ENCODE measurements at places on chromosomes 11 and 22.

GRCh38 chr22:47452184-47452583 lies 689.7 kb downstream of the TBC1D22A start:
- no peak for DNase-seq

DNA sequence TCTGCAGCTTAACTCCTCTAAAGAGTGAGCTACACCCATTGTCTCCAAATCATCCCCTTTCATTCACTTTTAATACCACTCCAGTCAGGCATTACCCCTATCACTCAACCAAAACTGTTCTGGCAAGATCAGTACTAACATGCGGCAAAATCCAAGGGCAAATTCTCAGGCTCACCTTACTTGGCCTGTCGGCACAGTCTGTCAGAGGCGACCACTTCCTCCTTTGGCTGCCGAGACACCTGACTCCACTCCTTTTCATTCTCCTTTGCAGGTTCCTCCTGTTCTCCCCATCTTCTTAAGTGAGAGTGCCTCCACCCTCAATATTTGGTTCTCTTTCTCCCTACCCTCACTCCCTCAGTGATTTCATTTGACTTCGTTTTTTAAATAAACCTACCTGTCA lies 4.2 kb downstream of the C11orf91 start:
- no peak for DNase-seq

DNA sequence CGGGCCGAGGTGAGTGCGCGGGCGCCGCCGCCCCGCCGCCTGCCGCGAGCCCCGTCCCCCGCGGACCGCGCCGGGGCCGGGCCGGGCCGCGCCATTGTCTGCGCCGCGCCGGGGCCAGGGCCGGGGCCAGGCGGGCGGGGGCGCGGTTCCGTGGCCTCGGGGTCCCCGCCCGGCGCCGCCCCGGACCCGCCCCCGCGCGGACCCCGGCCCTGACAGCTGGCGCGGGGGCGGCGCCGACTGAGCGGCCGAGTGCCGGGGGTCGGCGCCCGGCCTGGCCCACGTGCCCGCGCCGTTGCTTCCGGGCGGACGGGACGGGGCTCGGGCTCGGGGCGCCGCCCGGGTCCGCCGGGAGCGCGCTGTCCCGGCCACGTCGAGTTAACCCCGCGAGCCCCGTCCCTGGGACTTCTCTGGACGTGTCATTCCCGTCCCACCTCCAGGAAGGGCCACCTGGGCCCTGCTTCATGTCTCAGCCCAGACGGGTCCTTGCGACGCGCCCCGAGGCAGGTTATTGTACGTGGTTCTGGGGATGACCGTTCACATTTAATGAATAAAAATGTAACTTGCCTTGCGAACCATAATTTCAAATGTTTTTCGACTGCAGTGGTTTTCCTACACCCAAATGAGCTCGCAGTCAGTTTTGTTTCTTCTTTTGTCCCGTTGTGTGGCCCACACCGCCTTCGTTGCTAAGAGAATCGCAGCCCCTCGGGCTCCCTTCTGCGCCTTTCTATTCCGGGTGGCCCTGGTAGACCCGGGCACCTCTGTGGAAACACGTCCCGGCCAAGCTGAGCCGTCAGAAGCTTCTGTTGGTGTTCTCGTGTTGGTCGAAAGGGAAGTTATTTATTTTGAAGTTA lies 562 bp downstream of the ZBED4 start:
- DNase-seq, result no peak

GRCh38 chr11:3738241-3738640 lies 59.1 kb downstream of the NUP98 start:
- DNase-seq, result no peak

- DNase-seq, result peak; percentile 44
Observed at GRCh38 chr11:69122630-69123431, 32.9 kb upstream of the SMIM38 start.

DNA sequence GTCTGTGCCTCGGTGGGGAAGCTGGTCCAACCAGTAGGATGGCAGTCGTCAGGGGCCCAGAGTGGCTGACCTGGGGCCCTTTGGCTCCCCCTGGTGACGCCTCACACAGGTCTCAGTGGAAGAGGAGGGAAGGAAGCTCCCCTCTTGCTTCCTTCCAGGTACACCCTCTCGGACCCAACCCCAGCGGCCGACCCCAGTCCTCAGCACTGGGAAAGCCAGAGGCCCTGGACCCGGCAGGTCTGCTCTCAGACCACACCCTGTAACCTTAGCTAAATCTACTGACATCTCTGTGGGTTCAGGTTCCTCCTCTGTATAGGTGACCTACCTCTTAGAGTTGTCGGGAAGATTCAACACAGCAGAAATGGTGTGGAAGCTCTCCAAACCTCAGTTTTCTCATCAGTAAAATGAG lies 3.4 kb upstream of the SCUBE1 start:
- peak; percentile 71 for DNase-seq

GRCh38 chr11:74932169-74932568 lies 16.7 kb downstream of the XRRA1 start:
- DNase-seq, result no peak

DNA sequence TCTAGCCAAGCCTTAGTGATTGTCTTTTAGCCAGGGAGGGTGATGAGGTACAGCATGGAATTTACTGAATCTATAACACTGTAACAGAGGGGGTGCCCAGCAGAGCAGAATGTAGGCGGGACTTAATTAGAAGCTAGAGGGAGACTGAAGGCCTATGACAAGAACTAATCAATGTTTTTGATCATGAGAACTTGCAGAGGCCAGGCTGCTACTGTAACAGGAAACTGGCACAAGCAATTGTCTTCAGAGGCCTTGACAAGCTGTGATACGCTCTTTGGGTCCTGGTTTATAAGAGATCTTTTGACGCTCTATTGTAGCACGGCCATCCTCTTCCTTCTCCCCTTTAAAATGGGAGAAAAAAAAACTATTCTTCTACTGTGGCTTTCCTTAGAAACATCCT lies 1297.3 kb downstream of the JRKL start:
- DNase-seq, result no peak

- no peak for DNase-seq
Observed at GRCh38 chr22:16819249-16819648, 6.0 kb downstream of the XKR3 start.

- no peak for DNase-seq
Observed at GRCh38 chr22:26777156-26777801, 119.9 kb downstream of the MIAT start.

GRCh38 chr22:27019827-27020226 lies 362.4 kb downstream of the MIAT start:
- no peak for DNase-seq

DNA sequence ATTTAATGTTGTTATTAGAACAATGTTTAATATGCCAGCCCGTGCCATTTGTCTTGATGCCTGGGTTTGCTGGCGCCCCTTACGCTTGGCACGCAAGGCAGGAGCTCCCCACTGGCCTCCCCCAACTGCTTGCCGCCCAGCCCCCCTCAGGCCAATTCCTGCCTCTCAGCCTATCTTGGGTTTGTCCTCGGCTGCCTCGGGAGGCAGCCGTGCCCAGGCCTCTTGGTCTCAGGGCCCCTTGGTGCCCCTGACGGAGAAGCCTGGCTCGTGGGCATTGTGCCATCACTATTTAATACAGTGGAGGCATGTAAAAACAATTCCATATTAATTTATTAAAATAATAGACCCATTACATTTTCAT lies 119.8 kb downstream of the KCNQ1OT1 start:
- DNase-seq, result no peak

- peak; percentile 65 for DNase-seq
Observed at GRCh38 chr22:17774206-17774925, at the start of gene BID. BID (minus strand) TSS chr22:17774469; CDS start chr22:17750116, 24,353 bp downstream.

DNA sequence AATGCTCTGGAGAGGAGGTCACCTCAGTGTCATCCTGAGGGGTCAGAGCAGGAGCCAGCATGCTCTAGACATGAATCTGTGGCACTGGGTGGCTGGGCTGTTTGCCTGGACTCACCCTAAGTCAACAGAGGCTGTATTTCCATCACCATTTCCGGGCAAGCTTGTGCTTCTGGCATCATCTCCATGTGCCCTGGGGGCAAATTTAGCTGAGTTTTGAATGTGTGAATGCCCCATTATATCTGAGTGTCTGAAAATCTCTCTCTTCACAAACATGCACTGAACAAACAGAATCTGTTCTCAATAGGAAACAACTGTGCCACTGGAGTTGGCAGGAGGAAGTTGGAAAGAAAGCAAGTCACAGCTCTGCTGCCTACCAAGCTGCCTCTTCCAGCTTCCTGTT lies 356.2 kb downstream of the GRM5 start:
- no peak for DNase-seq

Measured in CD4-positive, alpha-beta T cell treated with Interferon alpha-2 for 1 hour (primary cell).